ENCODE measurements at places on chromosomes 2 and 18. TPM values are rescaled to one million over a fixed set of nuclear protein-coding genes. Genes with fewer than 3 reads are reported as not detected.

COL4A4 gene
- total RNA-seq: 0.14 TPM

ATOH8 gene
- 10.9 TPM for total RNA-seq

MYCN gene
- 2.1 TPM for total RNA-seq

POTEI gene
- total RNA-seq: not detected

LRRTM1 gene
- total RNA-seq: not detected

GREB1 gene
- total RNA-seq: 0.29 TPM

FN1 gene
- 4,928 TPM for total RNA-seq

All from placental pericyte (primary cell).